ENCODE measurements at places on chromosomes 16 and 17.

DNA sequence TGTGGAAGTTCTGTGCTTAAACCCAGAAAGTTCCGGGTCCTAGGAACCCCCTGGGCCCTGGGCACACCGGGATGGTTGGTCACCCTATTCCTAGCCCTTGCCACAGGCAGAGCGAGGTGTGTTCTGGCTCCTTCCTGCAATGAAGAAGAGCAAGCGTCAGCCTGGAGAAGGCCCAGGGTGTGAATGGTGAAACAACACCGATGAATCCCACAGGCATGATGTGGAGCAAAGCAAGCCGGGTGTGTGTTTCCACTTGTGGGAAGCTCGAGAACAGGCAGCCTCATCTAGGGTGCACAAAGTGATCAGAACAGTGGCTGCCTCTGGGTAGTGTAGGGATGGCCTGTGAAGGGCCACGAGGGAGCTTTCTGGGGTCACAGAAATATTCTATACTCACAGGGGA is 13.8 kb downstream of the KCNG4 start:
- DNase-seq = no peak

- DNase-seq = no peak
These were observed 25.2 kb upstream of the ABCC3 start for GRCh38 chr17:50609380-50610074.

DNA sequence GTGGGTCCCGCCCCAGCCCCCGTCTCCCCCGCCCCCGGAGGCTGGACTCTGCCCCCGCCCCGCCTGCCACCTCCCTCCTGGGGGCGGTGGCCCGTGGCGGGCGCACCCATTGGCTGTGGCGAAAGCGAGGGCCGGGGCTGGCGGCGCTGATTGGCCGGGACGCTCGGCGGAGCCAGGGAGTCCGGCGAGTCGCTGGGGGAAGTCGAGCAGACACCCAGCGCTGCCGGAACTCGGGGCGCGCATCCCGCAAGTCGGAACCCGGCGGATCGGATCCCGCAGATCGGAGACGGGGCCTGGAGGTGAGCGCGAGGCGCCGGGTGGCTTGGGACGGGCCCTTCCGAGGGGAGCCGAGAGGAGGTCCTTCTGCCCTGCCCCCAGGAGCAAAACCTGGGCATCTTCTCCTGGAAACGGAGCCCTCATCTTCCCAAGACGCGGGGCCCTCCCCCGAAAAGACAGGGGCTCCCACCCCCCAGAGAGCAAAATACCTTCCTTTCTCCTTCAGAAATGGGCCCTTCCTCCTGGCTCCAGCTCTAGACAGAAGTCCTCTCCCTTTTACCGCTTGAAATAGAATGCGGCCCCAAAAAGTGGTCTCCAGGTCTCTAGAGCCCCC is at the start of gene ABAT:
Gene ABAT, plus strand, starts transcription at position 205 of the 610 bp plus-strand sequence. CDS start 61,123 bp downstream, outside the sequence.
- no peak for DNase-seq

DNA sequence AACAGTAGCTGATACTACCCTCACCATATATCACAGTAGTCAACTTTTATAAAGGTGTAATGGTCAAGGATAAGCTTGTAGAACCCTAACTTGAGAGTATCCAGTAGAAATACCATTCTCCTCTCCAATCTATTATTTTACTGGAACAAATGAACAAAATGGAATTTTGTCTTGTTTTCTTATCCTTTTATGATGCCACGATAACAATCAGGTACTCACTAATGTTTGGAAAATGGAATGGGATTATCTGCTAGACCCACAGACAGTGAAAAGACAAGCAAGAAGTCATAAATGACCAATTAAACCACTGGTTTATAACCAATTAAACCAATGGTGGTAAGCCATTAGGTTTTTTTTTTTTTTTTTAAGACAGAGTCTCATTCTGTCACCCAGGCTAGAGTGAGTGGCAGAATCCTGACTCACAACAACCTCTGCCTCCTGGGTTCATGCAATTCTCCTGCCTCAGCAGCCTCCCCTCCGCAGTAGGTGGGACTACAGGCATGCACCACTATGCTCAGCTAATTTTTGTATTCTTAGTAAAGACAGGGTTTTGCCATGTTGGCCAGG is 10.4 kb downstream of the GPATCH8 start:
- DNase-seq = no peak

DNA sequence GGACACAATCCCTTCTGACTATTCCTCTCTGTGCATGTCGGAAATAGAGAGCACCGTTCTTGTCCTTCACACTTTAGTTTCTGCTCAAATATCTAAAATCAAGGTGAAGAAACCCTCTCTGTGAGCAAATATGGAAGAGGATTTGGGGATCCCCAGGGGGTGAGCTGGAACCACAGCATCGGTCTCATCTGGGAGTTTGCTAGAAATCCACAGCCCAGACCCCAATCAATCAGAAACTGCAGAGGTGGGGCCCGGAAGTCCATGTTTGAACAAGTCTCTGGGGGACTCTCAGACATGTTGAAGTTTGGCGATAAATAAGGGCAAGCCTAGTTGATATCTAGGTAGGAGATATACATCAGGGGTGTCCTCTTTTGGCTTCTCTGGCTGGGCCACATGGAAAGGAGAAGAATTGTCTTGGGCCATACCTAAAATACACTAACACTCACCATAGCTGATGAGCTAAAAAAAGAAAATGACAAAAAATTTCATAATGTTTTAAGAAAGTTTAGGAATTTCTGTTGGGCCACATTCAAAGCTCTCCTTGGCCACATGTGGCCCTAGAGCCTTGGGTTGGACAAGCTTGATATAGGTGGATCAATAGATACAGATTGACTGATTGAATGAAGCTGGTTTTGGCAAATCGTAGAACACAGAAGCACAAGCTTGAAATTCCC is 168.0 kb upstream of the FOXF1 start:
- DNase-seq = no peak

DNA sequence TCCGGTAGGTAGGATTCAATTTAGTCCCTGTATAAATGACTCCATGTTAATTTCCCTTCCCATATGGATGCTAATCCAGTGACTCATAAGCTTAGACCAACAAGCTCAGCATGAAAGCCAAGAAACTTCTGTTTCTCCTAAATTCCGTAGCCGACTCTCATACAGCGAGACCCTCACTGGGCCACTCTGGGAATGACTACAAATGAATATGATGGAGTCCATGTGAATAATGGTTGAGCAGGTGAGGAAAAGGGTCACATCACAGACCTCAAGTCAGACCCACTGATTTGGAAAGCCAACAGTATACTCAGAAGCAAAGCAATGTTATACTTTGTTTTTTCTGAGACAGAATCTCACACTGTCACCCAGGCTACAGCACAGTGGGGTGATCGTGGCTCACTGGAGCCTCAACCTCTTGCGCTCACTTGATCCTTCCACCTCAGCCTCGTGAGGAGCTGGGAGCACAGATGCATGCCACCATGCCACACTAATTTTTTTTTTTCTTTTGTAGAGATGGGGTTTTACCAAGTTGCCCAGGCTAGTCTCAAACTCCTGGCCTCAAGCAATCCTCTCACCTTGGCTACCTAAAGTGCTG is 14.6 kb downstream of the RSL1D1 start:
- DNase-seq = no peak

GRCh38 chr16:20393801-20394577 is 10.5 kb downstream of the PDILT start:
- DNase-seq = no peak

- no peak for DNase-seq
These were observed 4.6 kb downstream of the UTS2R start for GRCh38 chr17:82376042-82376730.

DNA sequence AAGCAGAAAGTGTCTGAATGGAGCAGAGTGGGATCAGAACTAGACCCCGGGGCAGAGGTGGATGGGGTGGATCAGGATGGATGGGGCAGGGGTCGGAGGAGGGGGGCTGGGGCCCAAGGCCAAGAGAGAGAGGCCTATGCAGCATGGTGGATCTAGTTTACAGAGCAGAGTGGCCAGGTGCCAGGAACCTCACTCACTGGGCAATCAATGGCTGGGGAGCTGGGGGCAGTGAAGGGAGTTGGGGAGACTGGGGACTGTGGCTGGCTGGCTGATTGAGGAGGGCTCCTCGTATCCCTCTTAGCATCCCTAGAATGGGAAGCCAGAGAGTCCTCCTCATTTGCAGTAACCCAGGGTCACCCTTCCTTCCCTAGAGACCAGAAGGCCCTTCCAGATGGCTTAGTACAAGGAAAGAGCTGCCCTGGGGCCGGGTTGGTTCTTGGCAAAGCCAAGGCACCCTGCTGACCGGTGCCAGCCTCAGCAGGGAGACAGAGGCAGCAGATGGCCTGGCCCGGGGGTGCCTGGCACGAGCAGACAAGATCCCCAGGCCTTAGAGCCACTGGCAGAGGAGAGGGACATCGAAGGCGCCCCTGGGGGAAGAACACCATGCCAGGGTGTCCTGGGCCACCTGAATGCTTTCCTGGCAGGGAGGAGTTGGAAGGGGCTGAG is 36.8 kb downstream of the SRCIN1 start:
- no peak for DNase-seq

- DNase-seq = no peak
These were observed 6.2 kb upstream of the ABCA8 start for GRCh38 chr17:68961214-68961882.

- DNase-seq = no peak
These were observed 97.6 kb upstream of the DNAH17 start for GRCh38 chr17:78674595-78675315.

- DNase-seq = peak; percentile 54
These were observed 500.2 kb downstream of the SHISA9 start for GRCh38 chr16:13401641-13402040.

DNA sequence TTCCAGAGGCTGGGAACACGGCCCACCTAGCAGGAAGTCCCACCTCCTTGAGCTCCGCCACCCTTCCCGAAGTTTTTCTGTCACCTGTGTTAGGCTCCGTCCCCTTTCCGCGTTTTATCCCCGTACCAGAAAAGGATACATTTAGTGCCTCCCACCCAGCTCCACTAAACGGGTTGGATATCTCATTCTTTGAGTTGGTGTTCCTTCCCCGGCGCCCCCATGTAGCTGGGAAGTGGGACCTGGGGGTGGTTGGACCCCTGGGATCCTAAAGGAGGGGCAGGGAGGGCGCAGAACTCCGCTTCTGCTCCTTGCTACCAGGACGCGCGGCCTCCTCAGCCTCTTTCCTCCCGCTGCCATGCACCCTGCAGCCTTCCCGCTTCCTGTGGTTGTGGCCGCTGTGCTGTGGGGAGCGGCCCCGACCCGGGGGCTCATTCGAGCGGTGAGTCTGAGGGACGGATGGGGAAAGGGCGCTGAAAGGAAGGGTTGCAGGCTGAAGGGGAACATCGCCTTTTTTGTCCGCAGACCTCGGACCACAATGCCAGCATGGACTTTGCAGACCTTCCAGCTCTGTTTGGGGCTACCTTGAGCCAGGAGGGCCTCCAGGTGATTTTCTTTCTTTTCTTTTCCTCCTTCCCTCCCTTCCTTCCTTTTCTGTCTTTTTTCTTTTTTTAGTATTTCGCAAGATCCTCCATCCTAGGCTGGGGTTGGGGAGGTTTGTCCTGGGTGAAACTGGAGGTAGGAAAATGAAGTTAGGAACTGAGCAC is 669 bp downstream of the RNF167 start:
- DNase-seq = no peak

GRCh38 chr17:81094509-81095382 is 59.8 kb downstream of the BAIAP2 start:
- peak; percentile 98 for DNase-seq

GRCh38 chr16:22324787-22325597 is 27.8 kb downstream of the POLR3E start:
- DNase-seq = no peak

DNA sequence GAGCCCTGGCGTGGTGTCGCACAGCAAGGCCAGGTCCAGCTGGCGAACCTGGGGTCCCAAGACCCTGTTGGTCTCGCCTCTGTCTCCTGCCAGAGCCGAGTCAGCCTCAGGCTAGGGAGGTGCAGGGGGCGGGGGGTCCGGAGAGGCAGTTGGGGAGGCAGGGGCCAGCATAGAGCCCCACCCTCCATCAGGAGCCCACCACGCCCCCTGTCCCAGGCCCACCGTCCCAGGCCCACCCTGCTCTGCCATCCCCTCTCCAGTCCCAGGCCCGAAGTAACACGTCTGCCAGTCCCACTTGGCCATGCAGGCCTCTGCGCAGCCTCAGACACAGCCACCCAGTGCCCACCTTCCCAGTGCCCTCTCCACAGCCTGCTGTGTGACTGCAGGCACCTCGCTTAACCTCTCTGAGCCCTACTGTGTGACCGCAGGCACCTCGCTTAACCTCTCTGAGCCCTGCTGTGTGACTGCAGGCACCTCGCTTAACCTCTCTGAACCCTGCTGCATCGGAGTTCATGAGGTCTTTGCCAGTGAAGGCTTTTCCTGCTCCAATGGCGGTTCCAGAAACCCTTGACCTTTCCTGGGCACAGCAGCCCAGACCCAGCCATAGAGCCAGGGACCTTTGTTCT is 29.3 kb downstream of the ZNF469 start:
- no peak for DNase-seq

- DNase-seq = no peak
These were observed at the start of gene CYB5D1 for GRCh38 chr17:7857713-7858521. TSS of gene CYB5D1 (plus strand) at chr17:7858003. CDS start at chr17:7858135, 132 bp downstream.

DNA sequence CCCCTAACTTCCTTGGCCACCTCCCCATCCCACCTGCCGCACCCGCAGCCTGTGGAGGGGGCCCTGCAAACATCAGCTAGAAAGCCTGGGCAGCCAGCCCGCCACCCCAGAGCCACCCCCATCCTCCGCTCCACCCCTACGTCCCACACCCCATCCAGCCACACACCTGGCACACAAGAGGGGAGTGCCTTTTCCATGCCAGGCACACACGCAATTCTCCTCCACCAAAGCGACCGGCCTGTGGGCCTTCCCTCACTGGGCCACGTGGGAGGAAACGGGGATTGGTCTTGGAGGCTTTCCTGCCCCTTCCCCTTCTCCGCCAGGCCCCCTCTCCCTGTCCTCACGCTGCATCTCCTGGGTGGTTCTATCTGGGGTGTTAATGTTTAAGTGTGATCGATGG is 48.7 kb upstream of the TNRC6C start:
- DNase-seq = no peak

DNA sequence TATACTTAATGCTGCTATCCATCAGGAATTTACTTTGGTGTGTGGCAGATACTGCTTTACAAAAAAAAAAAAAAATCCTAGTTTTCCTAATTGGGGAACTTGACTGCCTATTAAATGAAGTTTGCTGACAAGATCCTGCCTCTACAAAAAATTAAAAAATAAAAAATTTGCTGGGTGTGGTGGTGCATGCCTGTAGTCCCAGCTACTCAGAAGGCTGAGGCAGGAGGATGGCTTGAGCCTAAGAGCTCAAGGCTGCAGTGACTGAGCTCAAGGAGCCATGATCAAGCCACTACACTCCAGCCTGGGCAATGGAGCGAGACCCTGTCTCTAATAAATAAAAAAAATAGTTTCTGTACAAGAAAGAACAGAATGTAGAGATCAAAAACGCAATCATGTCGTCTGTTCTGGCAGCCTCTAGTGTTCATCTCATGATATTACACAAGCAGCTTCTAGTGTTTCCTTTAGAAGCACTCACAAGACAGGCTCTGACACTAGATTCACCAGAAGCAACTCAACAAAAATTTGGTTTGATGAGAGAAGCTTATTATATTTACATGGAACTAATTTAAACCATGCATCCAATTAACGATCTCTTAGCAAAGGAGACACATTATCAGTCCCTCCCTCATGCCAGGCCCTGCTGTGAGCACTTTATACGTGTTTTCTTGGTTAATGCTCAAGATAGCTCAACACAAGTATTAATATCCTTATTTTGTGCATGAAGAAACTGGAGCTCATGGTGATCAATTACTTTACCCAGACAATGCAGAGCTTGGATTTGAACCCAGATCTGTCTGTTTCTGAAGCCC is 6.8 kb upstream of the KRTAP17-1 start:
- DNase-seq = no peak
